Bronchial smooth muscle cell (primary cell): ENCODE measurements at places on chromosomes 2 and 18. TPM values are rescaled to one million over a fixed set of nuclear protein-coding genes. Genes with fewer than 3 reads are reported as not detected.

VWC2L gene
- under 0.01 TPM in 1 of 2 replicates, not detected in the other for total RNA-seq

SP5 gene
- total RNA-seq, result not detected in 2 replicates

TMEFF2 gene
- total RNA-seq, result 0.69 and 2.2 TPM in 2 replicates

CFAP65 gene
- total RNA-seq, result under 0.01 TPM in 1 of 2 replicates, not detected in the other
